ENCODE measurements at places on chromosomes 5 and 9.

DNA sequence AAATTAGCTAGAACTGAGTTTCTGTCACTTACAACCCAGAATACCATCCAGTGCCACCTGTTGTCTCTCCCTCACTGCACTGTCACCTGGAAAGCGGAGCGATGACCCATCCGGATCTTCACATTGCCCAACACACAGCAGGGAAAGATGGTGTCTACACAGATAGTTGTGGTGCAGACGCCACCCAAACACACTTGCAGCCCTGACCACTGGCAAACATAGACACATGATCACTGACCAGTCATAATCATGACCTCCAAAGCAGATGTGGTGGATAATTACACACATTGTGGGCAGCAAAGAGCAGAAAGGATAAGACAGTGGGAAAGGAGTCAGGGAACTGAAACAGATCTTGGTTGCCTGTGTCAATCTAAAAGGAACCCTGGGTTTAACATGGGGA is 64.7 kb downstream of the GABBR2 start:
- no peak for DNase-seq

DNA sequence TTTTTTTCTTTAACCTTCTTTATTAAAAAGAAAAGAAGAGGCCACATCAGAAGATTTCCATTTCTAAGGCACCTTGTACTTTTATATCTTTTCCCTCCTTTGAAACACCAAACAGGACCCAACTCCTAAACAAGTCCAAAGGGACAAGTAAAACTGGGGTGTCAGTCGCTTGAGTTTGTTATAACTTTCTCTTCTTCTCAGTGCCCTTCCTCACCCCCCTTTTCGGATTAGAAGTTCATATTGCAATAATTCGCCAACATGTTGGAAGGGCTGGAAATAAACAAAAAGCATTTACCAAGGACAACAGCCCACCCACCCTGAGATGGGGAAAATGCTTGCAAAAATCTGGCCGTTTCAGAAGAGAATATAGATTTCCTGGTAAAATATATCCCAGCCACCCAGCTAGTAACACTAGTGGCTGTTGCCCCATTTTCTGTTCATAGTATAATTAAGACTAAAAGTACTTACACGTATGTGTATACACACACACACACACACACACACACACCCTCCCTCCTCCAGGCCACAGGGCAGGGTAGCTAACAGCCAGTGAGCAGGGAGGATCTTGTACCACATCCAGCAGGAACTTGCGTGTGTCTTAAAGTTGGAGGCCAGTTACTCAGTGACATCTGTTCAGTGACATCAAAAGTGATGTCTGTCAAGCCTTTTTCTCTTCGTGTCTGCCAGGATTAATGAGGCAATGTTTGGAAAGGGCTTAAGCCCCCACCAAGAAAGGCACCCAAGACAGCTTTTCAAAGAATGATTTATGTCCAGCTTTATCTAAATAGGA is 149.1 kb upstream of the KLF4 start:
- no peak for DNase-seq

DNA sequence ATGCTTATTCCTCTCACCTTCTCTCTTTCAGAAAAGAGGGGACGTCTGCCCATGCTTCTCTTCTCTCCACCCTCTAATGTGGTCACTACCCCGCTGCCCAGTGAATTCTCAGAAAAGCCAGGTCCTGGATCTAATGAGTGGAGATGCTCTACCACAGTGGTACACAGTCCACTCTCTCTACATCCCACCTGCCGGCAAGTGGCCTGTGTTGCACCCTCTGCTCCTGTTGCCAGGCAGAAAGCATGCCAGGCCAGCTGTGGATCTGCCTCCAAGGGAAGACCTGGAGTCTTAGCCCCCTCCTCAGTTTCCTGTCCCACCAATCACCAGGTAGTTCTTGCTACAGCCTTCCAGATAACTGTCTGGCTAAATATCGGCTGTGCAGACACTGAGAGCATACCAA is 71.2 kb upstream of the SPDL1 start:
- no peak for DNase-seq

- no peak for DNase-seq
Observed at GRCh38 chr5:143567583-143568504, 164.4 kb upstream of the NR3C1 start.

DNA sequence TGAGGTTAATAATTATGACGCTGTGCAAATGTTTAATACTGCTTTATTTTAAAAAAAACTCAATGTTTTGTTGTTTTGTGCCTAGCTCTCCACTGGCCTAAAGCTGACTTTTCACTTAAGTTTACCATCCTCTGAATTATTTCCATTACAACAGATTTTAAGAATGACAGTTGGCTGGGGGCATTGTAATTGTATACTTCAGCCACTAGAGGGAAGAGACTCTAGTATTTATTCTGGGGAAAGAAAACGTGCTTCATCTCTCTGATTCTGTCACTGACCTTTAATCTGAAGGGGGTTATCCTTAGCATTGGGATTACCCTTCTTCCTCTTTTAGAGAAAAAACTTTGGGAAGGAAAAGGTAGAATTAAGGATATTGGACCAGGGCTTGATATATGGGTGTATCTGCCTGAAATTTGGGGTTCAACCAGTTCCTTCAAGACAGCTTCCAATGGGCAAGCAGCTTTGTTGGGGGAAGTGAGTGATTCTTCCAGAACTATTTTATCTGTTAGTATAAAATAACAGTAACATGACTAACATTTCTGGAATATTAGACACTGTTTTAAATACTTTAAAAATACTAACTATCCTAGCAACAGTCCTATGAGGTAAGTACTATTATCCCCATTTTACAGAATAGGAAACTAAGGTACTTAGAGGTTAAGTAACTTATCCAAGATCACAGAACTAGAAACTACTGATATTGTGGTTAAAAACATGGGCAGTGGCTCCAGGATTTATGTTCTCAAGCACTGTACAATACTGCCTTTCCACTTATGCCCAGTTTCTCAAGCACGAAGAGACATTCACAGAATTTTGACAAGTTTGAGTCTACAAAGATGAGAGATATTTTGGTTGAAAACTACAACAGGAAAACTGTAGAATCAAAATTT is 208.4 kb downstream of the CD180 start:
- DNase-seq, result peak; percentile 21

DNA sequence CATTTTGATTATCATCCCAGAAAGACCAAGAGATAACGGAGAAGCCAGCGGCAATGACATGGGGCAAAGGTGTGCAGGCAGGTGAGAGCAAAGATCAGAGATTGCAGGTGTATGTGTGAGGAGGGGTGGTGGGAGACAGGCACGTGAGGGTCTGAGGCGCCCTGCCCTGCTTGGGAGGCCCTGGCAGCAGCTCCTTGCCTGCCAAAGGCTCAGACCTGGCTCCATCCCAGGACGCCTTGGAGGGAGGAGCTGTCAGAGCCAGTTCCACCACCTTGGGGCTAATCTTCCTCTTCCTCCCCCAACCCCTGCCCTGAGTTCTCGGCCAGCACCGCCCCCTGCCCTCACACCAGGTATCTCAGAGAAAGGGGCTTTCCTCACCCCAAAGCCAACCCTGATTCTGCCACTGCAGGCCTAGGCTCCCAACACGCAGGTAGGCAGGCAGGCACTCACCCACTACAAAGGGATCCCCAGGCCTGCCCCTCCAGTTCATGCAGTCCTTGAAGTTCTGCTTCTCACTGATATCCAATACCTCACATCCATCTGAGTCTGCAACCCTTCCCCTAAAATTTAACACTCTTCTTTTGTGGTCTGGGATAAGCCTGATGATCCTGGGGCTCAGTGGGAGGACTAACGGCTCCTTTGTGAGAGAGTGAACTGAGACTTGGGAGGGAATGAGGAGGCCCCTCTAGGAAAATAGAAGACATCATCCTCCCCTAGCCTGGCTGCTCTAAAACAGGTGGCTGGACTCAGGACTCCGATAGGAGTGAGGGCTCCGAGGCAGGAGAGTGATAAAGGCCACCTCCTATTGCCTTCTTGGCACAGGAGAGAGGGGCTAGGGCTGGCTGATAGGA is 1.8 kb downstream of the AQP3 start:
- DNase-seq, result peak; percentile 55

DNA sequence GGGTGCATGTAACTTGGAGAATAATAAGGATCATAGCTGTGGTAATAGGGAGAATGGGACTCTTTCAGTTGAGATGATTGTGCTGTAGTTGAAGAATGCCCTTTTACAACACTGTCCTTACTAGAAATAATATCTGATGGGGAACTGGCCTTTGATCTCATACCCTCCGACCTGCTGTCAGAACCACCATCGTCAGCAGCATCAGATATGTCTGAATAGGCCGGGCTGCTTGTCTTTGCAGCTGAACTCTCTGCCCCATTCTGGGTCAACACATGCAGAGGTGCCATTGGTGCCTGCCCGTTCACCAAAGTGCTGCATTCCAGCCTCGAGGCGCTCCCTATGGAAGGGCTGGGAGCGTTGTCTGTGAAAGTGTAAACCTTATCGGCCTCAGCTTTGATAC is 99.1 kb downstream of the ZNF608 start:
- no peak for DNase-seq

DNA sequence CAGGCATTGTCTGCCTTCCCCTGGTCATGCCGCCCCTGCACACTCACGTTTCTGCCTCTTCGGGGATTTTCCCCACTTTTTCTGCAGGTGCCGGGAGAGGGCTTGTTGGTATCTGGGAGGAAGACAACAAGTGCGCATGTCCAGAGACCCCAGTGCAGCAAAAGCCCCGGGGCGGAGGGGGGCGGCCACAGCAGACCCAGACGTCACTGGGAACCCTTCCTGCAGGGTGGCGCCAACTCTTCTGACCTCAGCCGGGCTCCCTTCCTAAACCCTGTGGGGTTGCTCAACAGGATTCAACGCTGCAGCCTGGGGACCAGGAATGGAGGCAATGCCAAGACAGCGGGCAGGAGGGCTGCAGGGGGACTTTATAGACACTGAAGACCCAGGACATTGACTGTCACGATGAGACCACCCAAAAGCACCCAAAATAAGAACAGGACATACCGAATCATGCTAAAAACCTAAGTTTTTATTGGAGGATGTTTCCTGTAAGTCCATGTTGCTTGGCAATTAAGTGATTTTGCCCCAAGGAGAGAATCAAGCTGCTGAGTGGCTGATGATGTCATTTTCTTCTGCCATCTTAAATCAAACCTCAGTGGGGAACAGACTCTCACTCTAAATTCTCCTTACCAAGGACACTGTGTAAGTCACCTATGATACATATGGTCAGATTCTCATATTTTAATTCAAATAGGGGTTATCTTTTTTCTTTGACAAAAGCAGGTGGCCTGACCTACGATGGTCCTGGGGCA is 62.9 kb upstream of the SIMC1 start:
- no peak for DNase-seq

DNA sequence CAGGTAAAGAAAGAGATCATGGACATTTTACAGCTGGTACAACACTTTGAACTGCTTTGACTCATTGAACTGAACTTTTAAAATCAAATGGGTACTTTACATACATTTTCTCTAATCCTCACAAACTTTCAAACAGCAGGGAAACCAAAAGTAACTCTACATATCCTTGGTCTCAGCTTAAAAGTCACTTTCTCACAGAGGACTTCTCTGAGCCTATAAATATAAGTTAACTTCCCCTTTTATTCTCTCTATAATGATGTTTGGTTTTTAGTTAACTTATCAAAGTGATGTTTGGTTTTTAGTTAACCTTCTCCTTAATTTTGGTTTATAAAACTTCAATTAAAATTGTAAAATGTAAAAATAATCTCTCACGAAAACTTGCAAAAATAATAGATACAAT is 209.8 kb downstream of the MCTP1 start:
- no peak for DNase-seq

GRCh38 chr5:151678713-151679112 is 8.0 kb downstream of the SPARC start:
- no peak for DNase-seq

DNA sequence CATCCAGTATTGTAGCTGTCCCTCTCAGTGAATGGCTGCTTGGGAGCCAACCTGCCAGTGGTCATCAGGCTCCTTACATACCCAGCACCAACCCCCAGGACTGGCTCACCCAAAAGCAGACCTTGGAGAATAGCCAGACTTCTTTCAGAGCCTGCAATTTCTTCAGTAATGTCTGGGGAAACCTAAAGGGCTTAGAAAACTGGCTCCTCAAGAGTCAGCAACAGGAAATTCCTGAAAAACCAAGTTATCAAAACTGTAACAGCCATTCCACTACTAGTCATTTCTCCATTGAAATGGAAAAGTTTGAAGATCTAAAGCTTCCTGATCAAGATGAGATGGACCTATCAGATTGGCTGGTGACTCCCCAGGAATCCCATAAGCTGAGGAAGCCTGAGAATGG is 12.3 kb upstream of the STING1 start:
- no peak for DNase-seq
